ENCODE measurements at places on chromosomes 4 and X.

- no peak for DNase-seq
Measured at GRCh38 chr4:3784454-3785291, 18.5 kb downstream of the ADRA2C start.

GRCh38 chrX:70434914-70435586, 9.6 kb upstream of the DLG3 start:
- DNase-seq = no peak

DNA sequence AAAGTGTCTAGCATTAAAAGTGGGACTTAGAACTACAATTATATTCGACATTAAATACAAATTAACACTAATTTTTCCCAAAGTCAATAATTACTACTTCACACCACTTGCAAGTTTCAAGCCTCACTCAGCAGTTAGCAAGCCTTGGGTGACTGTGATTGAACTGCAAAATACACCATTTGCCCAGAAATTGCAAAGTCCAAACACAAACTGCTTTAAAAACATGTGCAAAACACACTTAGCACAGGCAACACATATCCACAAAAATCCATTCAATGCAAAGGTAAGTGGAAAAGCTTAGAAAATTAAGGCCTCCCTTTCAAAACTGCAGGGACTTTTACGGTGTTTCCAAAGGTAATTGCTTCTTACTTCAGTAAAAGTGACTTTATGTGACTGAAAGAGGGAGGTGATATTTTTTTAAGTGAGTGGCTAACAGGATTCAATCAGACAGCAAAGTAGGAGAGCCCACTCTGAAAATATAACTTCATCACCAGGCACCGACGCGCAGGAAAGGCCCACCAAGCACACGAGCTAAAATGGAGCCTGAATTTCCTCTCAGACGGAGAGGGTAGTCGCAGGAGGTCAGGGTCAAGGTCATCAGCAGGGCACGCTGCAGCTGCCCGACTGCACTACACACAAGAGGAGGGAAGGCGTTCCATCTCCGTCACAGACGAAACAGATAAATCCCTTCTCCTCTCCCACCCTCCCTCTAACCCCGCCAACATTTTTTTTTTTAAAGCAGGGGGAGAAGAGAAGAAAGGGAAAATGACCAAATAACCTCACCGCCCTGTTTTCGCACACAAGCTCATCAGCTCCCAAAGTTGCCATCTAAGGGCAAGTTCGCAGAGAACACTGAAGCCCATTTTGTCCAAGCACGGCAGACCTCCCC, 3.1 kb downstream of the ZNF827 start:
- no peak for DNase-seq

DNA sequence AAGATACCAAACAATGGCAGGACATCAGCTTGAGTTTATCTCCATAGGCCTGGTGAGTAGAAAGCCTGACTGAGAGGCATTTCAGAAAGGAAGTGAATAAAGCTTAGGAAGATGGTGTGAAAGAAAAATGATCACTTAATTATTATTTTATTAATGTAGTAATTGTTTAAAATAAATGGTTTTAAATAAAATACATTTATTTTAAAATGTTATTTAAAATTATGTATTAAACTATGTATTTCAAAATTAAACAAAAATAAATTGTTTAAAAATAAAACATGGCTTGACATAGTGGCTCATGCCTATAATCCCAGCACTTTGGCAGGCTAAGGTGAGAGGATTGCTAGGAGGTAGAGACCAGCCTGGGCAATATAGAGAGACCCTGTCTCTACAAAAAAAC, 145.8 kb downstream of the IL15 start:
- no peak for DNase-seq

GRCh38 chrX:1248331-1249061, 20.1 kb upstream of the CSF2RA start:
- no peak for DNase-seq

DNA sequence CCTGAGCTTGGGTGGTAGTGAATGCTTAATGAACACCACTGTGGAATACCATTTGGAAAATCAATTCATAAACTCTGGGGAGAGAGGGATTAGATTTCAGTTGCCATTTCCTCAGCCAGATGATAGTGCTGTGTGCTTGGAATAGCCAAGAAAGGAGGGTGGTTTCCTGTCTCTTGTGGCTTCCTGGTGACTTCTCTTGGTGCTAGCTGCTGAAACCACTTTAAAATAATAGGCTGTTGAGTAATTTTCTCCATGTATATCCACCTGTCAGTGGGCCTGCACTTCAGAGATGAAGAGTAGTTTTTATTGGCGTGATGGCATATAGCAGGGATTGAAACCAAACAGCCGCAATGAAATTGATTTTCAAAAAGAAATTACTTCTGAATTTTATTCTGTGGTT, 11.8 kb downstream of the EDA start:
- DNase-seq = no peak

- DNase-seq = no peak
Measured at GRCh38 chr4:162645381-162645780, 481.6 kb upstream of the FSTL5 start.

- no peak for DNase-seq
Measured at GRCh38 chr4:55637272-55637820, 1.2 kb upstream of the NMU start.

DNA sequence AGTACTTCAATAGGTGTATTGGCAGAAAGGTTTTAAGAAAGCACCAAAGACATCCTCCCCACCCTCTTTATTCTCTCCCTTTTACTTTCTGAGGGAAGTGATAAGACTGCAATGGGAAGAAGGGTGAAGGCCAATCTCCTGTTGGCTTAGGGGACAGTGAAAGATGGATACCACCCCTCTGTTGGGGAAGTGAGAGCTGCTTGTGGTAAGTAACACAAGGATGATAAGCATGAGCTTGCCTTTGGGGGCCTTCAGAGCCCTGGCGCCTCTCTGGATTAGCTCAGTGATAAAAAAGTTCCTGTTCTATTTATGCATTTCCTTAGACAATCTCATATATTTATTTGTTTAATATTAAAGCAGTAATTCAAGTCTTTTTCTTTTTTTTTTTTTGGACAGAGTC, 5.2 kb upstream of the KLF8 start:
- DNase-seq = no peak

DNA sequence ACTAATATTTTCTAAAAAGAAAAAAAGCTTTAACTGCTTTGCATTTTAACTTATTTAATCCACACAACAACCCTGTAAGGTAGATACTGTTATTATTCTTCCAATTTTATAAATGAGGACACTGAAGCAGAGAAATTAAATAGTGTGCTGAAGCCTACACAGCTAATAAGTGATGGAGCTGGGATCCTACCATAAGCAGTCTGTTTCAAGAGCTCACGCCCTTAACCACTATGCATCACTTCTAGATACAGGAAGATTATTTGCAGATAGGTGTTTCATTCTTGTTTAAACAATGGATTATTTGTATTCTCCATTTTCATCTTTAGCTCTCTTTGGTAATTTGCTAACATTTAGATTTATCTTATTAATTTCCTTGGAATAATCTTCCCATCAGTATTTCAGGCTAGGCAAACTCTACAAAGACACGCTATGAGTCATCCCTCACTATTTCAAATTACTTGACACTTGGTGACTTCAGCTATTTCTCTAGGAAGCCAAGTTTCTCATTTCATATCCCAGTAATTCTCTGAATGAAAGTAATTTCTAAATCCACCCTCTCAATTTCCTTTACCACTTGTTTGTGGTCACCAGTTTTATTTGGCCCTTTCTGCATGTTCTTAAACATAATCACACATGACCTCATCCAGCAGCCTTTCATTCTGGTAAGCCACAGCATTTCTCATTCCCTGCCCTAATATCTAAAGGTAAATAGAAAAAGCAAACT, 67.3 kb downstream of the ASB9 start:
- DNase-seq = no peak

DNA sequence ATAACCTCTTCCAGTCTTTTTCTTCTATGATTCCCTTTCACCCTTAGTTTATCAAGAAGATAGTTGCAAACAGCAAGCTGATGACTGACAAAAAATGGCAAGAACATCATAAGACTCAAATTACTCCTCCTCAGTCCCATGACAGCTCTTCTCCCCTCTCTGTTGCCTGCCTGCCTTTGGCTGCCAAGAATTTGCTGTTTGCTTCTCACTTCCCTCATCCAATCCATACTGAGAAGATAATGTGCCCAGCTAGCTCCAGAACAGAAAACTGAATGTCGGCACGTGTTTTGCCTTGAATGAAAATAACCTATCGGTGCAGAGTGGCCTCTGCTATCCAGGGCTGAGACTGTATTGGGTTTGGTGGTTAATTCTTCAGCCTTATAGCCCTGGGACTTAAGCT, 192.1 kb downstream of the PPARGC1A start:
- no peak for DNase-seq

- no peak for DNase-seq
Measured at GRCh38 chr4:165906272-165906671, 33.2 kb downstream of the TLL1 start.

GRCh38 chr4:89929425-89930159, 34.9 kb downstream of the MMRN1 start:
- DNase-seq = no peak

- DNase-seq = no peak
Measured at GRCh38 chr4:183995570-183995969, 90.5 kb downstream of the STOX2 start.

- DNase-seq = no peak
Measured at GRCh38 chr4:39655211-39655610, 16.5 kb upstream of the SMIM14 start.

DNA sequence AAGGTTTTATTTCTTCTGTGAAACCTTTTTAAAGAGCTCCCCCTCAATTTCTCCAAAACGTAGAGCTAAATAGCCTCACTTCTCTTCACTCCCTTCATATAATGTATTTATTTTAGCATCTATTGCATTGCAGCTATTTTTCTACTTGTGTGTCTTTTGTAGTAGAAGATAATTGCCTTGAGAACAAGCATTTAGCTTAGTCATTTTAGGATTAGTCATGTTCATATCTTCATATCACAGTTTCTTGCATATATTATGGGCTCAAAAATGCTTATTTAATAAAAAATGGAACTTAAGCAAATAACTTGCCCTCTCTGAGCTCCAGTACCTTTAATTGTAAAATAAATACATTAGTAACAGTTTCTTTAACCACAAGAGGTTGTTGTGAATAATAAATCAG, 72.1 kb upstream of the SPANXC start:
- no peak for DNase-seq

DNA sequence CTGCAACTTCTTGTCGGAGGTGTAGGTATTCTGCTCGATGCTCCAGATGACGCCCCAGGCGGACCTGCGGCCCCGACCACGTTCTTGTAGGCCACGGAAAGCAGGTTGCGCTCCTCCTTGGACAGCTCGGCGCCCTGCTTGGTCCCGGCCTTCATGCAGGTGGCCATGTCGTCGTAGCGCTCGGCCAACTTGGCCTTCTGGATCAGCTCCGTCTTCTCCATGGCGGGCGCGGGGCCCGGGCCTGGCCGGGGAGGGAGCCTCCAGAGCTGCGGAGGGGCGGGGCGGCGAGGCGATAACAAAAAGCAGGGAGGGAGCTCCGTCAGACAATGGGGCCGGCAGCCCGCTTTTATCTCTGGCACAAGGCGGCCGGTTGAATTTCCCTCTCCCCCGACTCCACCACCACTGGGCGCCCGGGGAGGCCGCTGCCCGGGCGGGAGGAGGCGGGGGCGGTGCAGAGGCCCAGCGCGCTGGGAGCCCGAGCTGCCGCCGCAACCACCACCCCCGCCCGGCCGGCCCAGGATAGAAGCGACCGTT, 28.3 kb upstream of the DRP2 start:
- DNase-seq = no peak

DNA sequence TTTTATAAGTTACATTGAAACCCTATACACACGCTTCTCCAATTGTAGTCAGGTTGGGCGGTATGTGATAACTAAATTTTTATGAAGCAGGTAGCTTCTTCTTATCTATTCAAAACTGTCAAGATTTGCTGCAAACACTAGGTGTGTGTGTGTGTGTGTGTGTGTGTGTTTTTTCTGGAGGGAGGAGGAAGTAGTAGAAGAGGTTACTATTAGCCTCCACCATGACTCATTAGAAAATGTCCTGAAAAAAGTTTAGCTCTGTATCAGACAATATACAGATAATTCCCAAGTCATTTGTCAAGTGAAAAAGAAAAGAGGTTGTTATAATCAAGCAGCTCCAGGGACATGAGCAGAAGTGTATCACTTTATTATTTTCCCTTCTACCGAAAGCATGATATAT, 33.9 kb downstream of the PCDH7 start:
- DNase-seq = no peak

DNA sequence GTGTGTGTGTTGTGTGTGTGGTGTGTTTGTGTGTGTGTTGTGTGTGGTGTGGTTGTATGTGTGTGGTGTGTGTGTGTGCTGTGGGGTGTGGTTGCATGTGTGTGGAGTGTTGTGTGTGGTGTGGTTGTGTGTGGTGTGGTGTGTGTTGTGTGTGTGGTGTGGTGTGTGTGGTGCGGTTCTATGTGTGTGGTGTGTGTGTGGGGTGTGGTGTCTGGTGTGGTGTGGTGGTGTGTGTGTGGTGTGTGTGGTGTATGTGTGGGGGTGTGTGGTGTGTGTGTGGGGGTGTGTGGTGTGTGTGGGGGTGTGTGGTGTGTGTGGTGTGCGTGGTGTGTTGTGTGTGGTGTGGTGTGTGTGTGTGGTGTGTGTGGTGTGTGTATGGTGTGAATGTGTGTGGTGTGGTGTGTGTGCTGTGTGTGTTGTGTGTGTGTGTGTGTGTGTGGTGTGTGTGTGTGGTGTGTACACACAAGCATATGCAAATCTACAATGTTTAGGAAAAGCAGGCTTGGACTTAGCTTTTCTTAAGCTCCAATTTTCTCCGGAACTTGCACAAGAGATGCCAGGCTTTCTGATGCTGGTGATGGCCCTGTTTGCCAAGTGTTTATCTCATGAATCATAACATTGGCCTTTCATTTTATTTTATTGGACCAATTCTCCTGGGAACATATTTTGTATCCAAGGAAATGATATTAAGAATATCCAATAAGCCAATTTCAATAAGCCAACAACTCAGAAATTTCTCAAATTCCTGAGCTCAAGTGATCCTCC, 148.7 kb downstream of the SPATA18 start:
- no peak for DNase-seq

DNA sequence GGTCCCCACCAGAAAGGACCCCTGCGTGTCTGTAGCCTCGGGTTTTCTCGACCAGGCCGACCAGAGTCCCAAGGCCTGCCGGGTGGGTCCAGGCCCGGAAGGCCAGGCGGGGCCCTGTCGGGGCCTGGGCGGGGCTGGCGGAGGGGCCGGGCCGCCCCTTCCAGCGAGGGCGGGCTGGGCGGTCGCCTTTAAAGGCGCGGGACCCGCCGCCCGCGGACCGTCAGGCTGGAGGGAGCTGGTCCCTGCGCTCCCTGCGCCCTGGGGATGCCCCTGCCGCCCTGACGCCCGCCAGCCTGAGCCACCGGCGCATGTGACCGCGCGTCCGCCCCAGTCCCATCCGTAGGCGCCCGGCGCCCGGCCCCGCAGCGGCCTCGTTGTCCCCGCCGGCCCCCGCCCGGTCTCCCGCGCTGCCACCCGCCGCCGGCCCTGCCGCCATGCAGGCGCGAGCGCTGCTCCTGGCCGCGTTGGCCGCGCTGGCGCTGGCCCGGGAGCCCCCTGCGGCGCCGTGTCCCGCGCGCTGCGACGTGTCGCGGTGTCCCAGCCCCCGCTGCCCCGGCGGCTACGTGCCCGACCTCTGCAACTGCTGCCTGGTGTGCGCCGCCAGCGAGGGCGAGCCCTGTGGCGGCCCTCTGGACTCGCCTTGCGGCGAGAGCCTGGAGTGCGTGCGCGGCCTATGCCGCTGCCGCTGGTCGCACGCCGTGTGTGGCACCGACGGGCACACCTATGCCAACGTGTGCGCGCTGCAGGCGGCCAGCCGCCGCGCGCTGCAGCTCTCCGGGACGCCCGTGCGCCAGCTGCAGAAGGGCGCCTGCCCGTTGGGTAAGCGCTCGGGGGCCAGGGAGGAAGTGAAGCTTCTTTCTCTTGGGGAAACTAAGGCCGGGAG, at the start of gene HTRA3:
Gene HTRA3, plus strand, starts transcription at position 220 of the 883 bp plus-strand sequence. Its CDS starts 215 bp downstream, at position 435.
- DNase-seq = no peak

GRCh38 chrX:102558607-102559006, 40.7 kb upstream of the ARMCX5 start:
- DNase-seq = no peak

- DNase-seq = no peak
Measured at GRCh38 chr4:94939791-94940519, 182.2 kb downstream of the BMPR1B start.

Measured in activated T-helper 1 cell treated with Interleukin-2 at 50 U/mL for 16 hours (primary cell).